ENCODE measurements at places on chromosomes 7 and 10. TPM values are rescaled to one million over a fixed set of nuclear protein-coding genes. Genes with fewer than 3 reads are reported as not detected.

DNA sequence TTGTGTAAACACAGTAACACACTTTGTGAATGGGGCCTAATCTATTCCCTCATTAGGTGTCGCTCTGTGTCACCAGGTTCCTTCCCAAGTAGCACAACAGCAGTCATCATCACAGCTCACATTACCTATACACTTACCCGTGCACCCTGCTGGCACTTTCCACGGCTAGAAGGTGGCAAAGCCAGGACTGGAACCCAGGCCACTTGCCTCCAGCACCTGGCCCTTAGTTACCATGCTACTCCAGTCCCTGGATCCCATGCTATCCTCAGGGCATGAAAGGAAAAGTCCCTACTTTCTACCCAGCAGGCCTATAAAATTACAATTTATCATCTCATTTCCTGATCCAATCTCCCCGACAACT, 18.4 kb downstream of the SMURF1 start:
- no peak for DNase-seq

GRCh38 chr10:11886851-11887250, 63.7 kb downstream of the PROSER2 start:
- no peak for DNase-seq

The LLCFC1 gene
- not detected for total RNA-seq

DNA sequence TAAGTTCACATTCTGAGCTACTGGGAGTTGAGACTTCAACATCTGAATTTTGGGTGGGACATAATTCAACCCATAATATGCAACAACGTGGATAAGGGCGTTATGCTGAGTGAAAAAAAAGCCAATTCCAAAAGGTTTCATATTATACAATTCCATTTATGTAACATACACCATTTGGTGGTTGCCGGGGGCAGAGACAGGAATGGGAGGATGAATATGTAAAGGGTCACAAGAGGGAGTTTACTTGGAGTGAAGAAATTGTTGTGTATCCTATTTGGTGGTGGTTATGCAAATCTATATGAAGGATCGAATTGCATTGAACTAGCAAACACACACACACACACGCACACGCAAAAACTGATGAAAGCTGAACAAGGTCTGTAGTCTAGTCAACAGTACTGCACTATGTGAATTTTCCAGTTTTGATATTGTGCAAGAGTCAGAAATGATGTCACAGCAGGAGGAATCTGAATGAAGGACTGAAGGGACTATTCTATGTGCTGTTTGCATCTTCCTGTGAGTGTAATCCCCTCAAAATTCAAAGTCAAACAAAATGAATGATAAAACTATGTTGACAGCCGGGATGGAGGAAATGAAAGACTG, 249.2 kb upstream of the HABP2 start:
- DNase-seq: no peak

- DNase-seq: no peak
Observed at GRCh38 chr7:149830997-149831740, 7.0 kb upstream of the ZNF862 start.

The SPDYE1 gene
- total RNA-seq: not detected

GRCh38 chr7:108604307-108605077, 34.8 kb downstream of the DNAJB9 start:
- no peak for DNase-seq

All from heart left ventricle (tissue), 16 donors.